ENCODE measurements at places on chromosomes 4 and X.
A peak's percentile ranks its signal among the peaks of the same experiment; 100 is the strongest.

GRCh38 chr4:136967069-136967468 lies 565.2 kb downstream of the PCDH18 start:
- H3K4me1 ChIP-seq = no peaks in the 10 kb centered on the region
- no peak for DNase-seq
- H3K4me3 ChIP-seq = no peak overlapping the region

- no peak for DNase-seq
- no peaks in the 10 kb centered on the region for H3K36me3 ChIP-seq
- H3K4me1 ChIP-seq = peaks cover 30% of the 10 kb centered on the region
- H3K27me3 ChIP-seq = no peaks in the 10 kb centered on the region
Measured at GRCh38 chr4:24160358-24160757, 270.5 kb upstream of the PPARGC1A start.

DNA sequence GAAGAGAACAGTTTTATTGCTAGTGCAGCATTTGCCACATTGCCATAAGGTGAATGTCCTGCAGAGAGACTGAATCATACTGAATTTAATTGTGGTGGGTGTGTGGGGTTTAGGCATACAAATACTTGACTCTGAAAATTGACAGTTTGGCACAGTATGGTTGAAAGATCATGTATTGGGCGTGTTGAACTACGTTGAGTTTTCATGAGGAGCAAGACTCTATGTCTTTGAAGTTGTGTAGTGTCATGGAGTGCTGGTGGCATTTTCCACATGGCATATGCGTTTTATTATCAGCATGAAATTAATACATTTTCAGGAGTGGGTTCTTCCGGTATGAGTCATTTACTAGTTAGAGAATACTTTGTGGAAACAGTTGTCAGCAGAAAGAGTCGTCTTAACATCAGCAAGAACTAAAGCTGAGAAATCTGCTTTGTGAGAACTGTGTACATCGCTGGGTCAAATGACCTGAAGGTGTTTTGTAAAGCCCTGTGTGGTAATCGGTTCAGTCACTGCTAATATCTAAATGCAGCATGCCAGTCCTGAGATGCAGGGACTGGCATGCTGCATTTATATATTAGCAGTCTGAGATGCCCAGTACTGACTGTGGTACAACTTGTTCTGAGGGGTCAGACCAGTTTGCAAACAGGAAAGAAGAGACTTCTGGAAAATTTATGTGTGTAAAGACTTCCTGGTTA lies 50.3 kb downstream of the ARHGAP10 start:
- H3K4me1 ChIP-seq = peaks cover 33% of the 10 kb centered on the region
- H3K27ac ChIP-seq = no peak overlapping the region
- DNase-seq = no peak
- no peaks in the 10 kb centered on the region for H3K27me3 ChIP-seq
- no peaks in the 10 kb centered on the region for H3K36me3 ChIP-seq
- no peak overlapping the region for H3K4me3 ChIP-seq

GRCh38 chr4:68175562-68176155 lies 46.0 kb upstream of the TMPRSS11F start:
- no peaks in the 10 kb centered on the region for H3K27me3 ChIP-seq
- no peaks in the 10 kb centered on the region for H3K4me1 ChIP-seq
- H3K4me3 ChIP-seq = no peak overlapping the region
- peak; percentile 74 for DNase-seq
- no peaks in the 10 kb centered on the region for H3K36me3 ChIP-seq

GRCh38 chr4:108831291-108831690 lies 68.4 kb upstream of the ETNPPL start:
- no peaks in the 10 kb centered on the region for H3K27me3 ChIP-seq
- no peak overlapping the region for H3K4me3 ChIP-seq
- no peaks in the 10 kb centered on the region for H3K36me3 ChIP-seq
- H3K4me1 ChIP-seq = peaks cover 31% of the 10 kb centered on the region
- no peak for DNase-seq

DNA sequence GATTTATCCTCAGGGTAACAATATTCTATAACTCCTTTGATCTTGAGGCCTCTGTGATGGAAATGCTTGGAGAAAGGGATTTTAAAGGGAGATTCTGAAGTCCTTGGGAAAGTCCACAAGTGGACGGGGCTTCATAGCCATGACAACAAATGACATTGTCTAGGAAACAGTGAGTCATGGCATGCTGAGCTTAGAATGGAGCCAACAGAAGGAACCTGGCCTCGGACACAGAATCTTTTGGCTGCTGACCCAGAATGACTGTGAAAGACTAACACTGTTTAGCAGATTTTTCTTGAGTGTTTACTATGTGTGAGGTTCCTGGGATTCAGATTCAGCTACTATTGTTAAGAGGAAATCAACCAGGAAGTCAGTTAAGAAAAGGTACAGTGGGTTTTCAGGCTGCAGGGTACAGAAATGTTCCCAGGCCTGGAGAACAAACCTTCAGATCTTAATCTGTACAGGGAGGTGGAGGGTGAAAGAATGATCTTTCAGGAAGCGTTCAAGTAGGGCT lies 18.1 kb upstream of the CXCL2 start:
- no peak overlapping the region for H3K27ac ChIP-seq
- no peak overlapping the region for H3K4me3 ChIP-seq
- H3K27me3 ChIP-seq = no peaks in the 10 kb centered on the region
- no peaks in the 10 kb centered on the region for H3K36me3 ChIP-seq
- no peaks in the 10 kb centered on the region for H3K4me1 ChIP-seq
- DNase-seq = no peak

DNA sequence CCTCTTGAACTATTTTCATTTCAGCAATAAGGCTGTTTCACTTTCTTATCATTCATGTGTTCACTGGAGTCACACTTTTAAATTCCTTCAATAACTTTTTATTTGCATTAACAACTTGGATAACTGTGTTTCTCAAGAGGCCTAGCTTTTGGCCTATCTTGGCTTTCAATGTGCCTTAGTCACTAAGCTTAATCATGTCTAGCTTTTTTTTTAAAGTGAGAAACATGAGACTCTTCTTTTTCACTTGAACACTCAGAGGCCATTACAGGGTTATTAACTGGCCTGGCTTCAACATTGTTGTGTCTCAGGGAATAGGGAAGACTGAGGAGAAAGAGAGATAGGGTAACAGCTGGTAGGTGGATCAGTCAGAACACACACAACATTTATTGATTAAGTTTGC lies 64.0 kb upstream of the VCX2 start:
- H3K36me3 ChIP-seq = no peaks in the 10 kb centered on the region
- no peak overlapping the region for H3K4me3 ChIP-seq
- H3K27me3 ChIP-seq = no peaks in the 10 kb centered on the region
- H3K4me1 ChIP-seq = no peaks in the 10 kb centered on the region
- H3K27ac ChIP-seq = no peak overlapping the region

DNA sequence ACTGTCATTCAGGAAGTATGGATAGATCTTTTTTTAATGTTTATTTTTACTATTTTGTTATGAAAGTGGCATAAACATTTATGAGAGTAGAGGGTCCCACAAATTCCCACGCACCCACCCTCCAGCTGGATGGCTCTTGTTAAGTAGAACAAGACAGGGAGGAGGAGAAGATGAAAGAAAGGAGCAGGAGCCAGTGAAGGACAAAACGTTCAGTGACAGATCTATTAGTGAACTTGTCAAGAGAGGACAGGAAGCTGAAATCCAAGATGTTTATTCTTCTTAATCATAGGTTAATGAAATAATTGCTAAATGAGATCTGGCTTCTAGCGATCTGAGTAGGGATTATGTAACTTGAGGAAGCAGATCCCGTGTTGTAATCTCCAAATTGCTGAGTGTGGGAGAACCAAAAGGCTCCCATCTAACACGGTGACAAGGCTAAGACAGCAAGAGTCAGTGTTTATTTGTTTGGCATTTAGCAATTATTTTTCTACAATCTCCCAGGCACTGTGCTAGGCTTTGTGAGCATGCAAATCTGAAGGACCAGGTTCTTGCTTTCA lies 162.5 kb downstream of the SHROOM3 start:
- H3K4me1 ChIP-seq = 0 out of 2 replicates have a peak, but pooled peaks cover 5% of the 10 kb centered on the region
- no peaks in the 10 kb centered on the region for H3K27me3 ChIP-seq
- H3K36me3 ChIP-seq = no peaks in the 10 kb centered on the region
- H3K27ac ChIP-seq = no peak overlapping the region
- H3K4me3 ChIP-seq = no peak overlapping the region

DNA sequence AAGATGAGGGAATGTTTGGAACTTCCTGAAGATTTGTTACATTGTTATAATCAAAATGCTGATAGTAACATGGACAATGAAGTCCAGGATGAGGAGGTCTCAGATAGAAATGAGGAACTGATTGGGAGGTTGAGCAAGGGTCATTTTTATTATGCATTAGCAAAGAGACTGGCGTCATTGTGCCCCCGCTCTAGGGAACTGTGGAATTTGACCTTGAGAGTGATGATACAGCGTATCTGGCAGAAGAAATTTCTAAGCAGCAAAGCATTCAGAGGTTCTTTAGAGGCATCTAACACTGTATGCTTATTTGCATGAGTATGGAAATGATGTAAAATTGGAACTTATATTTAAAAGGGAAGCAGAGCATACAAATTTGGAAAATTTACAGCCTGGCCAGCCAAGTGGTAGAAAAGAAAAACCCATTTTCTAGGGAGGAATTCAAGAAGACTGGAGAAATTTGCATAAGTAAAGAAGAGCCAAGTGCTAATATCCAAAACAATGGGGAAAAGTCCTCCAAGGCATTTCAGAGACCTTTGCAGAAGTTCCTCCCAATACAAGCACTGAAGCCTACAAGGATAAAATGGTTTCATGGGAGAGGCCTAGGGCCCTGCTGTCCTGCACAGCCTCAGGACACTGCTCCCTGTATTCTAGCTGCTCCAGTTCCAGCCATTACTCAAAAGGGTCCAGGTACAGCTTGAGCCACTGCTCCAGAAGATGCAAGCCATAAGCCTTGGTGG lies 483.0 kb upstream of the NDST4 start:
- DNase-seq = no peak
- H3K36me3 ChIP-seq = no peaks in the 10 kb centered on the region
- H3K4me1 ChIP-seq = no peaks in the 10 kb centered on the region
- H3K4me3 ChIP-seq = no peak overlapping the region
- H3K27ac ChIP-seq = no peak overlapping the region
- no peaks in the 10 kb centered on the region for H3K27me3 ChIP-seq

DNA sequence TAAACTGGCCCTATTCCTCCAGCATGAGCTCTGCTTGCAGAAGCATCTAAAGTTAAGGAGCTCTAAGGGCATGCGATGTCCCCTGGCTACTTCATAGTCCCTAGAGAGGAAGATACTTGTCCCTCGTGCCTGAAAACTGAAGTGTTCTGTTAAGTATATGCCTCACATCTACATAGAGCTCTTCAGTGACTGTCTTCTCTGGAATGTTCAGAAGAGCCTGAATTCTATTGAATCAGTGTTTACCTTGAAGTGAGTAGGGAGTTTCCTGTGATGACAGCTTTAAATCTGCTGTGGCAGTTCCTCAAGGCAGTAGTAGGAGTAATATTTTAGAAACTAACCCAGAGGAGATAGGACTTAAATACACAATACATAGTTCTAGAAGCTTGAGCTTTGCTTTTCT lies 111.2 kb downstream of the ZNF518B start:
- no peak for DNase-seq
- no peak overlapping the region for H3K27ac ChIP-seq
- no peaks in the 10 kb centered on the region for H3K4me1 ChIP-seq

DNA sequence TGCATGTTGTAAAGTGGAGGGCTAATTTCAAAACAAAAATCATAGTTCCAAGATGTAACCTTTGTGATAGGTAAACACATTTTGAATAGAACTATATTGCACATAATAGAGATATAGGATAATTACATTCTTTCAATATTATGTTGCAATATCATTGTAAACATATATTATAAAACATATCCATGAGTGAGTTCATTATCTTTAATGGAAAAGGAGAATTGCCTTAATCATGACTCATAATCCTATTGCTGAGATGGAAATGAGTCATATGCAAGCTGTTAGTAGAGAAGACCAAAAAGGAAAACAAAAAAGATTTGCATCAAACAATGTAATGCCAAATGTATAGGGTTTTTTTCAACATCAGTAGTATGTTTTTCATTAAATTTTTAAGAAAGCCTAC lies 73.7 kb upstream of the WDR44 start:
- H3K27ac ChIP-seq = no peak overlapping the region
- H3K4me3 ChIP-seq = no peak overlapping the region
- no peaks in the 10 kb centered on the region for H3K4me1 ChIP-seq
- no peaks in the 10 kb centered on the region for H3K27me3 ChIP-seq
- H3K36me3 ChIP-seq = no peaks in the 10 kb centered on the region

DNA sequence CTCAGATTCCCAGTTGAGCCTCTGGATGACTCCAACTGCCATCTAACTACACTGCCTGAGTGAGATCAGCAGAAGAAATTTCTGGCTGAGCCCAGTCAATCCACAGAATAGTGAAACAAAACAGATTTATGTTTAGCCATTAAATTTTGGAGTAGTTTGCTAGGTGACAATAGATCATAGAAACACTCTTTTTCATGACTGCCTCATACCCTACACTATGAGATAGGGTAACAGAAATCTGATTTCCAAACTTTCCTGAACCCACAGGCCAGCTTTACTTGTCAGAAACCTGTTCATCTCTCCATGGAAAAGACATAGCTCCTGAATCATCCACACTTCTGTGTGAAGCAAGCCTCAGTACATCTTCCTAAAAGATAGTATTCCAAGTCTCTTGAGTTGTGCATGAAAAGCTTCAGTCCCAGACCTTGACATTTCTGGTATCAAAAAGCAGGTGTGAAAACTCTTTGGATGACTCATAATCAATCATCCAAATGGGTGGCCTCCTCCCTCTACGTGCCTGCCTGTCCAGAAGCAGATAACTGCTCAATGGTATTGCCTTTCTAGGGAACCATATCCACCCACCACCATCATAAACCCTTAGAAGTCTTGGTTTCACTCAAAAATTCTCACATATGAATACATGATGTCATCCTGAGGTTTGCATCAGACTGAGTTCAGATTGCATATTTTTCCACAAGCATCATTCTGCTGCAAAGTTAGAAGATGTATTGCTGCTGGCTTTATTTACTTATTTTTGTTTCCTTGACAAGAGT lies 47.5 kb upstream of the RAP2C start:
- H3K4me3 ChIP-seq = no peak overlapping the region
- no peak overlapping the region for H3K27ac ChIP-seq
- H3K4me1 ChIP-seq = no peaks in the 10 kb centered on the region
- DNase-seq = no peak
- H3K36me3 ChIP-seq = no peaks in the 10 kb centered on the region

GRCh38 chr4:145936997-145937901 lies 1.4 kb downstream of the ZNF827 start:
- no peaks in the 10 kb centered on the region for H3K36me3 ChIP-seq
- H3K4me1 ChIP-seq = peaks cover 17% of the 10 kb centered on the region
- H3K27me3 ChIP-seq = peaks cover 19% of the 10 kb centered on the region
- H3K27ac ChIP-seq = peak overlapping the region; percentile 66
- H3K4me3 ChIP-seq = peak overlapping the region; percentile 78
- peak; percentile 55 for DNase-seq

DNA sequence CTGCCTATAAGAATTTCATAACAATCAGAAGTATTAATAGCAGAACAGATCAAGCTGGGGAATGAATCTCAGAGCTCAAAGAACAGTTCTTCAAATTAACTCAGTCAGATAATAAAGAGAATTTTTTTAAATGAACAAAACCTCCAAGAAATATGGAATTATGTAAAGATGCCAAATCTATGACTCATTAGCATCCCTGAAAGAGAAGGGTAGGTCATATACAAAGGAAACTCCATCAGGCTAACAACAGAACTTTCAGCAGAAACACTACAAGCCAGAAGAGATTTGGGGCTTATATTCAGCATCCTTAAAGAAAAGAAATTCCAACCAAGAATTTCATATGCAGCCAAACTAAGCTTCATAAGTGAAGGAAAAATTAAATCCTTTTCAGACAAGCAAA lies 28.6 kb downstream of the CBR4 start:
- no peak for DNase-seq
- H3K36me3 ChIP-seq = no peaks in the 10 kb centered on the region
- H3K27ac ChIP-seq = no peak overlapping the region
- no peaks in the 10 kb centered on the region for H3K4me1 ChIP-seq
- H3K27me3 ChIP-seq = no peaks in the 10 kb centered on the region
